Activated B cell treated with CpG ODN at 0.5 μM for 24 hours (primary cell): ENCODE measurements at places on chromosomes 7 and 10.

GRCh38 chr10:78212060-78212785 is 178.6 kb downstream of the RPS24 start:
- no peaks in the 10 kb centered on the region for H3K4me1 ChIP-seq
- DNase-seq, result no peak
- H3K4me3 ChIP-seq, result no peak overlapping the region
- H3K27ac ChIP-seq, result no peak overlapping the region
- no peaks in the 10 kb centered on the region for H3K36me3 ChIP-seq
- H3K27me3 ChIP-seq, result peaks cover 20% of the 10 kb centered on the region

DNA sequence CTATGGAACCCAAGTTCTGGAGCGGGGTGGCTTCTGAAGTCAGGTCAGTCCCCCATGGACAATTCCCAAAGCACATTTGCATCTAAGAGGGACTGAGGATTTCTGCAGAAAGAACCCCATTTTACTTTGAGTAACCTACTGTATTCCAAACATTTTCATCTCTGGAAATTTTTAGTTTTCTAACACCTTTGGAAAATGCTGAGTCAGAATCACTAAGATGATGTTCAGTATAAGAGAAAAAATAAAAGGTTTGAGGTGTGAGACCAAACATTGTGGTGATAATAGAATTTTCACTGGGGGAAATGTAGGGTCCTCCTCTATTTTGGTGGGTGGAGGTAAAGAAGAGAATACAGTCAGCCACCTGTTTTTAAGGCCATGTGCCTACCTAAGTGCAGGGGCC is 227.1 kb downstream of the LRMDA start:
- H3K4me3 ChIP-seq, result no peak overlapping the region
- no peak for DNase-seq
- no peaks in the 10 kb centered on the region for H3K4me1 ChIP-seq
- H3K27ac ChIP-seq, result no peak overlapping the region
- peaks cover 5% of the 10 kb centered on the region for H3K27me3 ChIP-seq

DNA sequence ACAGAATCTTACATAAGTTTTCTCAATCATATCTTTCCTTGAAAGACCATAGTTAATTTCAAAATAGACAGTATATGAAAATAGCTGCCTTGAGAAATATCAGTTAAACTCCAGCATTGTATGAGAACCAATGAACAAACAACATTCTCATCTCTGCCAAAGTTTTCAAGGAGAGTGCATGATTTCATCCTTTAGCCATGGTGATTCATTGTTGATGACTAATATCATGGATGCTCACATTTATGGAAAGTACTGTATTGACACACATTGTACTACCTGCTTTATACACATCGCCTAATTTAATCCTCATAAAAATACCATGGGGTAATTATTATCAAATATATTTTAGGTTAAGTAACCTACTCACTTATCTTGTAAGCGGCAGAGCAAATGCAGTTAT is 250.3 kb downstream of the CNTNAP2 start:
- no peaks in the 10 kb centered on the region for H3K36me3 ChIP-seq
- no peak for DNase-seq
- H3K27ac ChIP-seq, result no peak overlapping the region
- H3K4me1 ChIP-seq, result no peaks in the 10 kb centered on the region
- H3K4me3 ChIP-seq, result no peak overlapping the region

GRCh38 chr10:133467286-133467911 is 13.7 kb downstream of the SCART1 start:
- no peaks in the 10 kb centered on the region for H3K27me3 ChIP-seq
- H3K36me3 ChIP-seq, result peaks cover 12% of the 10 kb centered on the region
- H3K4me1 ChIP-seq, result no peaks in the 10 kb centered on the region
- no peak for DNase-seq

DNA sequence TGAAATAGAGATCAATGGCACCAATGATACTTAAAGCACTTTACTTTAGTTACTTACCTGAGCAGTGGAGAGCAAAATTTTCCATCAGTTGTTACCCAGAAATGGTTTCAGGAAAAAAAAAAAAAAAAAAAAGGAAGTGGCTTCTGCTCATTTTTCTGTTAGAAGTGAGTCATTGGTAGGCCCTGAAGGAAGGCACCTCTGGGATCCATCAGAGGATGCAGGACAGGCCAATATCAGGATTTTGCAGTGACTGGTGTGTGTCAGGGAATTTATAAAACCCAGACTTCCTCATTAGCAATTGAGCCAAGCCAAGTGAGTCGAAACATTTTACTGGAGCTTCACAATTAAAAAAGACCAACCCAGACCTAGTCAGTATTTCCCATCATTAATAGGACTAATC is 2.3 kb upstream of the SMIM30 start:
- H3K27me3 ChIP-seq, result no peaks in the 10 kb centered on the region
- H3K4me3 ChIP-seq, result no peak overlapping the region
- H3K4me1 ChIP-seq, result peaks cover 23% of the 10 kb centered on the region
- DNase-seq, result no peak

GRCh38 chr7:158454631-158455030 is 133.0 kb downstream of the PTPRN2 start:
- no peaks in the 10 kb centered on the region for H3K36me3 ChIP-seq
- DNase-seq, result no peak
- H3K4me1 ChIP-seq, result no peaks in the 10 kb centered on the region
- H3K27ac ChIP-seq, result no peak overlapping the region
- no peak overlapping the region for H3K4me3 ChIP-seq
- no peaks in the 10 kb centered on the region for H3K27me3 ChIP-seq

GRCh38 chr10:124612611-124613498 is 131.3 kb downstream of the FAM53B start:
- H3K4me3 ChIP-seq, result peak overlapping the region; percentile 45
- H3K27me3 ChIP-seq, result no peaks in the 10 kb centered on the region
- no peak for DNase-seq
- peaks cover 18% of the 10 kb centered on the region for H3K36me3 ChIP-seq
- H3K27ac ChIP-seq, result peak overlapping the region; percentile 96
